Pons (tissue), 1 donor: ENCODE measurements at places on chromosomes 13 and 19.

DNA sequence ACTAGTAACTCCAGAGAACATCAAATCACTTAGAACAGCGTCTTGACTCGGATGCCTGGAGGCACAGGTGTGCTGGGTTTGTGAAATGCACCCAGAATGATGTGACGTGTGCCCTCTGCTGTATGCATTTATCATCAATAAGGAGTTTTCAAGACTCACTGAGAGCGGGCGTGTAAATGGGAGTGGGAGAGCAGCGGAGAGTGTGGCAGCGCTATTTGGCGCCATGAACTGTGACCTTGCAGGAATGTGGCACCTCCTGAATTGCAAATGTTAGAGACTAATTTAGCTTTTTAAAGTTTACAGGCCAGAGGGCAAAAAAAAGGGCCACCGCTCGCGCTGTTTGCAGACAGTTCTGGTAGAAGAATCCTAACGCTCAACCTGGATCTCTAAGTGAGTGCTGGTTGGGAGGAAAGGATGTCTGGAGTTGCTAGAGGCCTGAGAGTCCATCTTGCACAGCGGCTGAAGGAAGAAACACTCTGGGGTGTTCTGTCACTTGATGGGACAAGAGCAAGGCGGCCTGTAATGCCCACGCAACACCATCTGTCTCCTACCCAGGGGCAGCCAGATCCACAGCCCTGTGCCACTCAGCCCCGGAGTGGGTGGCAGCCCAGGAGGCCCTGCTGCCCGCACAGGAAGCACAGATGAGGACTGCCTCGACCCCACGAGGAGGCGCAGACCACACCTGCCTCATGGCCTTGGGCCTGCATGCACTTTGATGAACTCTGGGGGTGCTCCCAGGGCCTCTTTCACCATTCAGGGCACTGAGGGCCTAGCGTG, 19.7 kb downstream of the RANBP3 start:
- DNase-seq = no peak

- DNase-seq = no peak
Observed at GRCh38 chr13:77316430-77316829, 10.5 kb downstream of the MYCBP2 start.

DNA sequence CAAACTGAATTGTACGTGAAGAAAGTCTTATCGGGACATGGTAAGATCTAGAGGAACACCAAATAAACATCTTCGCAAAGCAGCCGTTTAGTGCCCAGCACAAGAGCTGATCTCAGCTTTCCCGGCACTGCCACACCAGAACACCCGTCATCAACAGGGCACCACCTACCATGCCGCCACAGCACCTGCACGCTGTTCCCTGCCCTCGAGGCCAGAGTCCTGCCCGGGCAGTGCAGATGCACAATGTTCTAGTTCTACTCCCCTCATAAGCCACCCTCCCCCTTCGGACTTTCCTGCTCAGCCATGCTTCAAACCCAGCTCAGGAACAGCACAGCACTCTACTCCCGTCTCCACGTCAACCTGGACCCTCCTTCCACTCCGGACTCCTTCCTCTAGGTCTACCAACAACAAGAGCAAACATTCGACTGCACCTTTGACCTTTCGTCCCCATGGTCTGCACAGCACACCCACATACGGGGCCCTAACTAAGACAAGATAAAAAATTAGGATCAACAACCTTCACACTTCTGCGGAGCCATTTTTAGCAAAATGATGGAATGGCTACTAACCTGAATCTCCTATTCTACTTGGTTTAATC, 25.1 kb downstream of the TUBGCP3 start:
- DNase-seq = no peak

- DNase-seq = no peak
Observed at GRCh38 chr19:49342291-49342721, 7.1 kb downstream of the CD37 start.

DNA sequence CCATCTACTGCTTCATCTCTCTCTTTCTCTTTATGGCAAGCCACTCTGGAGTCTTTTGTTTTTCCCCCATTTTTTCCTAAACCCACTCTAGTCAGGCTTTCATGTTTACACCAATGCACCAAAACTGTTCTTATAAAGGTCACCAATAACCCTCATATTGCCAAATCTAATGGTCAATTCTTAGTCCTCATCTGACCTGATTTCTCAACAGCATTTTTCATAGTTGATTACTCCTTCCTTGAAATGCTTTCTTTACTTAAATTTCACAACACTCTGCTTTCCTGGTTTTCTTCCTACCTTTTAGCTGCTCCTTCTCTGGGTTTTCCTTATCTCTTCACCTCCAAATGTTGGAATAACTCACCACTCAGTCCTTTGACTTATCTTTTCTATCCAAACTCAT, 47.9 kb downstream of the MICU2 start:
- DNase-seq = no peak

DNA sequence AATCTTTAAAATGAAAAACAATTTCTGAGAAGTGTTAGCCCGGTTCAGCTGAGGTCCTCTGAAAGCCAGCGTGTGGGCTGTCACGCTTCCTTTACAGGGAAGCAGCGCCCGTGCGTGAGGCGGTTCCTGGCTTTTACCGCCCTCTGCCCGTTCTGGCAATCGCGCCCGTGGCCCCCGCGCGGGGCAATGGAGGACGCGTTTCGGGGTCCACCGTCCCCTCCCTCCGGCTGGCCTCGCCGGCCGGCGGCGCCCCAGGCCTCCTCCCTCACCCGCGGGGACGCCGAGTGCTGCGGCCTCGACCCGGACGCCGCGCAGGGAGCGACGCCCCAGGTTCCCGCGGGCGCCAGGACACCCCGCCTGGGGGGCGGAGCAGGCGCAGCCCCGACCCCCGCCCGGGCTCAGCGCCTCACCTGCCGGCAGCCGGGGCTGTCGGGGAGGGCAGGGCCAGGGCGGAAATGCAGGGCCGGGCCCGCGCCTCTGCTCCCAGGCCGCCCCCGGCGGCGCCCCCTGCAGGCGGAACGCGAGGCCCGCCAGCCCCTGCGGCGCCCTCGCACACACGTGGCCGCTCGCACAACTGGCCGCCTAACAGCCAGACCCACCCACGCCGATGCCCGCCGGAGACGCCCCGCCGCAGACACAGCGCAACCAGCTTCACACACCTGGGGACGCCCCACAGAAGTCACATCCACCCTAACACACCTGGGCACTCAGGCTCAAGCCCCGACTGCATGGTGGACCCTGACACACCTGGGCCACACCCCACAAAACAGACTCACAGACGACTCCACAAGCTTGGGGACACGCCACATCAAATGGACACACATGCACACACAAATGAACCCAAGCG, at the start of gene GGACT:
GGACT (minus strand) TSS at position 459 of the 847 bp plus-strand sequence. CDS start 56,198 bp downstream, outside the sequence.
- no peak for DNase-seq

GRCh38 chr13:82661126-82661525, 1221.1 kb downstream of the SLITRK1 start:
- no peak for DNase-seq

DNA sequence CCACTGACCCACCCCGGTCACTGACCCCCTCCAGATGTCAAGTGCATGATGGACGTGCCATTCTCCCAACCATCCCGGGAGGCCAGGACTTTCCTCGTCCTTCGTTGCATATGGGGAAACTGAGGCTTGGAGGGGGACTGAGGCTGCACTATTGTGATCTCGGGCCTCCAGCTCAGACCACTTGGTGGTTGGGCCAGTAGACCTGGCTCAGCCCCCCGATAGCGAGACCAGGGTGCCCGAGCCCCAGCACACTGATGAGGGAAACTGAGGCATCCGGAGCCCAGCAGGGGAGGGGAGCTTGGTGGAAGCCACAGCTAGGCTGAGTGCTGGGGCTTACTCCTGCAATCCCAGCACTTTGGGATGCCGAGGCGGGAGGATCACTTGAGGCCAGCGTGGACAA, 10.4 kb downstream of the EFNA2 start:
- DNase-seq = no peak

DNA sequence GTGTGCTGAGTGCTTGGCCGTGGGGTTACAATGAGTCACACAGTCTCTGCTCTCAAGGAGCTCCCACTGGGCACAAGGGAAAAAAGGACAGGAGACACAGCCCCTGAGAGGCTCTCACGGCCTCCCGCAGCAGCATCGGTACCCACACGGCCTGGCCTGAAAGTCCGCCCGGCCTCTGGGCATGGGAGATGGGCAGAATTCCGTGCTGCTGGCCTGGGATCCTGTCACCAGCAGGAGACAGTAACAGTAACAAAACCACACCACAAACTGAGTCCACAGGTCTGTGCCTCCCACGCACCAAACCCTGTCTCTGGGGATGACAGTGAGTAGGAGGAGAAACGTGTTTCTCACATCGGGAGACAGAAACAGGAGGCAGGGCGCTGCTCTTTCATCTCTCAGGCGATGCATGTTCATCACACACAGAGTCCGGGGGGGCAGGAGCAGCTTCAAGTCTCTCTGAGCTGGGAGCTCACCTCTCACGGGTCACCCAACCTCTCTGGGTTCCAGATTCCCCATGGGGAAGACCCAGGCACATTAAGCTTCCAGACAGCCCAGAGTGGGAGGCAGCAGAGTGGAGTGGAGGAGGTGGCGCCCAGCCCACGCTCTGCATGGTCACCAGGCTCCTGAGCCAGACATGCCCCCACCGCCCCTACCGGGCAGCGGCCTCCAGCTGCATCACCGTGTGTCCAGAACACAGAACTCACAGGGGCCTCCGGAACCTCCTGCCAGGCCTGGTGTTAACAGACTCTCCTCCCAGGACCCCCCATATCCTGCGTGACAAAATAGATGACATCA, 124.7 kb upstream of the VSTM2B start:
- no peak for DNase-seq

GRCh38 chr19:56927791-56928207, 87.3 kb upstream of the PEG3 start:
- DNase-seq = no peak

- DNase-seq = peak; percentile 29
Observed at GRCh38 chr13:30720172-30720869, 15.0 kb upstream of the ALOX5AP start.

DNA sequence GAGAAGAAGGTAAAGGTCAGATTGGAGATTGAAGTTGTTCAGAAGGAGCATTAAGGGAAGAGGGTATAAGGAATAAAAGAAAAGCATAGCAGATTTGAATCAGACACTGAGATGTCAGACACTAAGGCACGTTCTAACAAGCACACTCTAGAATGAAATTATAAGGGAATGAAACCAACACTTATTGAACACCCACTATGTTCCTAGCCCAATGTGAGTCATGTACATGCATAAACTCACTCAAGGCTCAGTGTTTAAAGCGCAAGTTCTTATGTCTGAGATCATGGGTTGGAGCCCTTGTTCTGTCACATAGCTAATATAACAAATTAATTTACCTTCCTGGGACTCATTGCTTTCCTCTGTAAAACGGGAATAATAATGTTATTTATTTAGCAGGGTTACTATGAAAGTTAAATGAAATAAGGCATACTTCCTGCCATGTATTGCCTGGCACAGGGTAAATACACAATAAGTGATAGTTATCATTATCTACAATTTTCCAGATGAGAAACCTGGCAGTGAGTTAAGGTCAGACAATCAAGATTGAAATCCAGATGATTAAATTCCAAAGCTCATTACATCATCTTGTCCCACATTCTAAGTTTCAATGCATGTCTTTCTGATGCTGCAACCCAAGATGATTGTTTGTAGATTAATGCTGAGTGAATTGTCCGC, 68.3 kb upstream of the DACH1 start:
- no peak for DNase-seq

DNA sequence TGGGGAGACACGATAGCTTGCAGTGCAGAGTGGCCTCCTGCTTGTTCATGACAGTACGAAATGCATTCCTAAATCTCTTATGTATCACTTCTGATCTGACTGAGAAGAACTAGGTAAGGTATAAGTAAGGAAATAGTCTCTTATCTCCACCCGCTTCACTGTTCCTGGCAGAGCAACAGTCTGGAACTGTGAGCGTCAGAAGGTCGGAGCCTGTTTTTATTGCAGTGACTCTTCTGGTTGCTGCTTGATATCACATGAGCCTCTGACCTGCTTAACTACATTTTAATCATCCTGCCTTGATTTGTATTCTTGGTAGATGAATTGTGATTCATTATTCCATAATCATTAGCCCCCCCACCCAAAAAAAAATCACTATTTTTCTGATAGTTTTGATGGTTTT, 69.0 kb downstream of the COL4A2 start:
- DNase-seq = no peak

GRCh38 chr13:30982506-30982905, 50.0 kb downstream of the TEX26 start:
- no peak for DNase-seq

GRCh38 chr19:49155005-49155819, at the start of gene HRC:
Gene HRC (minus strand): TSS chr19:49155396. CDS start chr19:49155237, 159 bp downstream.
- DNase-seq = no peak

- no peak for DNase-seq
Observed at GRCh38 chr13:111539791-111540446, 219.5 kb downstream of the TEX29 start.

DNA sequence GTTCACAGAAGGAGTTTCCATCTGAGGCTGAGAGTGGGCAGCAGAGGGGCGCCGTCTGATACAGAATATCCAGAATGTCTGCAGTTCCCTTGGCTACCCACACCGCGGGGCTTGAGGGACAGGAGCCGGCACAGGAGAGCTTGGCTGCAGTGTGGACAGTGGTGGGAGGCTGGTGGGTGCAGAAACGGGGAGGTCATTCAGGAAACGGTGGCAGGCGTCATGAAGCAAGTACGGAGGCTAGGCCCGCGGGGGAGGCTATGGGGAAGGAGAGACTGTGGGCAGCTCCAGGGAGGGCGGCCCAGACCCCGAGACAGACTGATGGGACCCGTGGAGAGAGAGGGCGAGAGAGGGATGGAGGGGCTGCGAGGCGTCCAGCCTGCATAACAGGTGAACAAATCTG, 55.2 kb upstream of the UQCRFS1 start:
- no peak for DNase-seq

DNA sequence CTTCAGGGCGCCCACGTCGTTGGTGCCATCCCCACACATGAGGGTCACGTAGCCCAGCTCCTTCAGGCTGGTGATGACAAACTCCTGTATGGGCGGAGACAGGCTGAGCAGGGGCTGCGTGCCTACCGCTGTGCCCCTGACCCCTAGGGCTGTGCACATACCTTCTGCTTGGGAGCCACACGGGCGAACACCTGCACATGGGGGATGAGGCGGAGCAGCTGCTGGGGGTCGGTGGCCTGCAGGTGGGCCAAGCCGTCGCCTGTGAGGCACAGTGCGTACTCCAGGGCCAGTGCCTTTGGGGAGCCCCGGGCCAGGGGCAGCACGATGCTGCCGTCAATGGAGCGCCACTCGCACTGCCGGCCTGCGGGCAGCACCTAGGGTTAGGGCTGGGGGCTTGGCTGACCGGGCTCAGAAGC, 6.1 kb upstream of the GMIP start:
- no peak for DNase-seq

DNA sequence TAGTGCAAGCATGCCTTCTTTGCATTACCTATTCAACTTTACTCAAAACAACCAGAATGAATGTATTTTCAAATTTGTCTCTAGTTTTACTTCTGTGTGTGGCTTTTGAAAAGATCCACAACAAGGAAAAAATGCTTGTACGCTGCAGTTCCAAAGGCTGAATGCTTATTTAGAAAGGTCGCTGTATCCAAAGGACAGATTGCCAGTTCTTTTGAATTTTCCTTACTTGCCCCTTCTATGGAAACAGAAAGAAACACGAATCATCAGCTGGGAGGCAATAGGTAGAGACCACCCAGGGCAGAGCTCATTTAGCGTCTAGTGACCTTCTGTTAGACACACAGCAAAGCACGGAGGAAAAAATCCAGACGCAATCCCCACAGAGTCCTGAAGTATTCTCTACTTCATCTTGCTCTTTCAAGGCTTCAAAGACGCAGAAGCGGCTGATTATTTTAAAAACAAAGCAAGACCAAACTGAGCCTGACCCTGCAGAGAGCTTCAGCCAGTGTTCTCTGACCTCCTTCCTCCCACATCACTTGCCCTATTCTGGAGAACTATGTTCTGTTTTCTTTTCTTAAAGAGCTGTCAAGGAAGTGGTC, 674.6 kb upstream of the SGCG start:
- no peak for DNase-seq
